ENCODE measurements at places on chromosomes 6 and 20.

GRCh38 chr6:94254689-94255088, 835.3 kb upstream of the EPHA7 start:
- no peak overlapping the region for H3K27ac ChIP-seq
- H3K36me3 ChIP-seq: no peaks in the 10 kb centered on the region
- peaks cover 5% of the 10 kb centered on the region for H3K27me3 ChIP-seq
- no peak overlapping the region for H3K4me3 ChIP-seq

DNA sequence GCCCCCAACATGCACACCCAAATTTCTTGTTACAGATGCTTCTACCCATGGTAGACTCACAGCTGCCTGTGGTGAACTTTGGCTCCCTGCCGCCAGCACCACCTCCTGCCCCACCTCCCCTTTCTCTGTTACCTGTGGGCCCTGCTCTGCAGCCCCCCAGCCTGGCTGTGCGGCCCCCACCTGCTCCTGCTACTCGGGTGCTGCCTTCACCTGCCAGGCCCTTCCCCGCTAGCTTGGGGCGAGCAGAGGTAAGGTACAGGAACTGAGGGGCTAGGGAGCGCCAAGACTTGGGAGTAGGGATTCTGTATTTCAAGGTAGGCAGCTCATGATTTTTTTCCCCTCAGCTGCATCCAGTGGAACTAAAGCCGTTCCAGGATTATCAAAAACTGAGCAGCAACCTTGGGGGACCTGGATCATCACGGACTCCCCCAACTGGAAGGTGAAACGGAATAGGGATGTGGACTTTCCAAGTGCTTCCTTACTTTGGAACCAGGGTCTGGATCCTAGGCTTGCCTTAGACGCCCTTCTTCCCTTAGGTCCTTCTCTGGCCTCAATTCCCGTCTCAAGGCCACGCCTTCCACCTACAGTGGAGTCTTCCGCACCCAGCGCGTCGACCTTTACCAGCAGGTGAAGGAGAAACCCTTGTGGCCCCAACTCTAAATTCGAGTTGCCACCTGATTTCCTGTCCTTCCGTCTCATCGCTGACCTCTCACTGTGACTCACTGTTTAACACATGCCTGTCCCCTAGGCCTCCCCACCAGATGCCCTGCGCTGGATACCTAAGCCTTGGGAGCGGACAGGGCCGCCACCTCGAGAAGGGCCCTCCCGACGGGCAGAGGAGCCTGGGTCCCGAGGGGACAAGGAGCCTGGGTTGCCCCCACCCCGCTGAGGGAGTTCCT, 15.5 kb downstream of the BAG6 start:
- no peak overlapping the region for H3K4me3 ChIP-seq
- peaks cover 97% of the 10 kb centered on the region for H3K36me3 ChIP-seq
- H3K27ac ChIP-seq: no peak overlapping the region
- H3K4me1 ChIP-seq: no peaks in the 10 kb centered on the region
- H3K27me3 ChIP-seq: no peaks in the 10 kb centered on the region

- no peaks in the 10 kb centered on the region for H3K36me3 ChIP-seq
- no peak overlapping the region for H3K4me3 ChIP-seq
- H3K27me3 ChIP-seq: no peaks in the 10 kb centered on the region
- H3K27ac ChIP-seq: no peak overlapping the region
- no peaks in the 10 kb centered on the region for H3K4me1 ChIP-seq
These were observed 3.5 kb upstream of the EPB41L1 start for GRCh38 chr20:36150847-36151539.

DNA sequence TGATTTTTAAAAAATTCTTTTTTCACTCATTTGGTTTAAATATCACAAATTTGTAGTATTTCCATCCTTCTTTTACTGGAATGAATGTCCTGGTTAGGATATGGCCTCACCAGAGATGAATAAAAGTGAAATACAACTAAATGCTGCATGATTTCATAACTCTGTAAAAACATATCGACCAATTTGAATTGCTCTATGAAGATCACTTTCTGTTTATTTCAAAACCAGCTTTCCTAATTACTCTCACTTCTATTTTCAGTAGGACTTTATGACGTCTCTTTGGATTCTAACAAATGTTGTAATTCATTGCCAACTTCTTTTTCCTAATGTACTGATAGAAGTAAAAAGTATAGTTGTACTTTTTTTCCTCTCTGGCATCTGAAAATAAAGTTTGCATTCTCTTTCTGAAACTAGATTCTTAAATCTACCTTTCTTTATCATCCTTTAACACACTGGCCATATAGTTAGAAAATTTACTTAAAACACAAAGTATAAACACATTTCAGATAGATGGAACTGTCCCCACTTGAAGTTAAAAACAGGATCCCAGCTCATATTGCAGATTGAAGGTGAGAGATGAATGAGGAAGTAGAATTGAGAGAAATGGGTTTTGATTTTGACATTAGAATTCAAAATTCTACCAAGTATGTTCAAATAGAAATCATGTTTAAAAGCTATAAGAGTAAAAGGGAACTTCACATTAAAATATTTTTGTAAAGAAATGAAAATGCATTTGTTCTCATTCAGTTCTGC, 40.3 kb upstream of the IL20RA start:
- H3K4me3 ChIP-seq: no peak overlapping the region
- no peaks in the 10 kb centered on the region for H3K27me3 ChIP-seq
- no peaks in the 10 kb centered on the region for H3K4me1 ChIP-seq
- no peak for DNase-seq
- H3K27ac ChIP-seq: no peak overlapping the region
- no peaks in the 10 kb centered on the region for H3K36me3 ChIP-seq

DNA sequence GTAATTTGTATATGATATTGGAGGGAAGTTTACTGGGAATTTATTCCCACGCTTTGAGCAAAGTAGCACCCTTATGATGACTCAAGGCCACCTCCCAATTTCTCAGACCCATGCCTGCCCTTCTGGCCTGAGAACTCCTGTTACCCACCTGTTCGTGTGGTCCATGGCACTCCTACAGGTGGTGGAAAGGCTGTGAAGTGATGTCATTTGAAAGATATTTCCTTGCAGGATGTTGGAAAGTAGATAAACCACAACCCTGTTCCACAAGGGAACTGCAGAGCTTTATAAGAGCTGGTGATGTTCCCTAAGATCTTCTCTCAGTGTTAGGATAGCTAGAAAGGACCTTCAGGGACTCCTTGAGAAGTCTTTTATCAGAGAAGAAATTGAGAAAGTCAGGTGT, 70.5 kb downstream of the ADGRG6 start:
- H3K27ac ChIP-seq: peak overlapping the region; percentile 98
- no peaks in the 10 kb centered on the region for H3K27me3 ChIP-seq
- H3K4me1 ChIP-seq: peaks cover 55% of the 10 kb centered on the region
- H3K4me3 ChIP-seq: no peak overlapping the region
- H3K36me3 ChIP-seq: peaks cover 12% of the 10 kb centered on the region

GRCh38 chr20:47392721-47393073, 36.2 kb upstream of the ZMYND8 start:
- H3K27ac ChIP-seq: peak overlapping the region; percentile 94
- H3K4me1 ChIP-seq: peaks cover 28% of the 10 kb centered on the region
- H3K4me3 ChIP-seq: no peak overlapping the region
- no peaks in the 10 kb centered on the region for H3K36me3 ChIP-seq
- no peak for DNase-seq

DNA sequence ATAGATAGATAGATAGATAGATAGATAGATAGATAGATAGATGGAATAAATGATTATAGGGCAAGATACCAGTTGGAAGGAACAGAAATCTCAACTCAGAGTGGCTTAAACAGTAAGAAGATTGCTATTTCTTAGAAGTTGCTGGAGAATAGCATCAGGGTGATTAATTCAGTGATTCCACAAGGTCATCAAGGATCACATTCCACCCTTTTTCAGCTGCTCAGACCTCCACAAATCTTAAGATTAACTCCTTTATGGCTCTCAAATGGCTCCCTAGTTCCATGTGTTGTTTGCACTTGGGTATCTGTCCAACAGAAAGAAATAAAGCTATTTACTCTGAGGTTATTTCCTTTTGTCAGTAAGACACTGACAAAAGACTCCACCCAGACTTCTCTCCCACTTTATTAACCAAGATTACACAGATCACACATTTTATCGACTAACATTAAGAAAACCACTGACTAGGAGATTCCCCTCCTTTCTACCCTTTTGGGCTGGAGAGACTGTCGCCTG, 68.3 kb upstream of the KIF16B start:
- no peaks in the 10 kb centered on the region for H3K36me3 ChIP-seq
- no peak overlapping the region for H3K4me3 ChIP-seq
- no peak for DNase-seq
- H3K27ac ChIP-seq: no peak overlapping the region

GRCh38 chr20:47789081-47789763, 3.9 kb upstream of the SULF2 start:
- no peak for DNase-seq
- H3K4me1 ChIP-seq: peaks cover 46% of the 10 kb centered on the region
- peak overlapping the region; percentile 88 for H3K27ac ChIP-seq
- no peaks in the 10 kb centered on the region for H3K27me3 ChIP-seq
- H3K4me3 ChIP-seq: no peak overlapping the region
- peaks cover under 1% of the 10 kb centered on the region for H3K36me3 ChIP-seq

- no peak overlapping the region for H3K27ac ChIP-seq
- no peaks in the 10 kb centered on the region for H3K27me3 ChIP-seq
- H3K36me3 ChIP-seq: no peaks in the 10 kb centered on the region
- H3K4me3 ChIP-seq: no peak overlapping the region
- H3K4me1 ChIP-seq: peaks cover 8% of the 10 kb centered on the region
- DNase-seq: no peak
These were observed 32.0 kb upstream of the AKAP7 start for GRCh38 chr6:131103296-131103695.

DNA sequence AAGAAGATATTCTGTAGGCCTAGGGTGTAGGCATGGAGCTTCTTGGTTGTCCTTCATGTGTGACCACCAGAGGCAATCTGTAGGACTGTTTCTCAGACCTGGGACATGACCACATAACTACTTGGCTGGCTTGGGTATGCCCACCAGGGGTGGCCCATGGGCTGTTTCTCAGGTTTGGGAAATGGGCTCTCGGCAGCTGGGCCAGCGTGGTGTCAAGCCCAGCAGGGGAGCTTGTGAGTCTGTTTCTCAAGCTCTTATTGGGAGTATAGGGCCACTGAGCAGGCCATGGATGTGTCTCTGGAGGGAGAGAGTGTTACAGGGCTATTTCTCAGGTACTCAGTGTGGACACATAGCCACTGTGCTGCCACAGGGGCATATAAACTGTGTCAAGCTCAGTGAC, 2.5 kb upstream of the SEMG2 start:
- H3K4me1 ChIP-seq: no peaks in the 10 kb centered on the region
- H3K27me3 ChIP-seq: peaks cover 28% of the 10 kb centered on the region
- peak; percentile 67 for DNase-seq
- H3K4me3 ChIP-seq: no peak overlapping the region
- no peak overlapping the region for H3K27ac ChIP-seq
- H3K36me3 ChIP-seq: no peaks in the 10 kb centered on the region

- no peak for DNase-seq
- H3K27ac ChIP-seq: no peak overlapping the region
- peaks cover 8% of the 10 kb centered on the region for H3K27me3 ChIP-seq
- peaks cover 11% of the 10 kb centered on the region for H3K4me1 ChIP-seq
- H3K4me3 ChIP-seq: no peak overlapping the region
- H3K36me3 ChIP-seq: no peaks in the 10 kb centered on the region
These were observed 310.8 kb downstream of the BMP7 start for GRCh38 chr20:56955680-56956079.

DNA sequence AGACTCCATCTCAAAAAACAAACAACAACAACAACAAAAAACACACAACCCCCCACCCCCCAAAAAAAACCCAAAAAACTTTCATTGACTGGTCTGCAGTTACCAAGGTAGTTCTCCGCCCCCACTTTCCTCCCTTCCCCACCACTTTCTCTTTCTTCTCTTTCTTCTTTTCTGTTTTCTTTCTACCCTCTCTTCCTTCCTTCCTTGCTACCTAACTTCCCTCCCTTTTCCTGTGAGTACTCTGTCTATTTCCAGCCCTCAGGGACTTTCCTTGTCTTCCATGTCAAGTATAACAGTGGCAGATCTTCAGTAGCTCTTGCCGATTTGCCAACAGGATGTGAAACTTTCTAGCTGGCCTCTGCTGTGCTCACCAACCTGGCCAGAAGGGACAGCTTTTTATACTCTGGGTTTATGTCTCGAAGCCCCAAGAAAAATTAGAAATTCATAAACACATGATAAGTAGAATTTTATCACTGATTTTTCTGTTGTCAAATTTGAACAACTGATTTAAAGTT, 399.5 kb downstream of the QKI start:
- DNase-seq: no peak
- H3K4me3 ChIP-seq: no peak overlapping the region
- no peaks in the 10 kb centered on the region for H3K36me3 ChIP-seq
- H3K27ac ChIP-seq: no peak overlapping the region

GRCh38 chr20:35572838-35573237, 31.0 kb downstream of the ERGIC3 start:
- no peaks in the 10 kb centered on the region for H3K4me1 ChIP-seq
- DNase-seq: no peak
- no peak overlapping the region for H3K4me3 ChIP-seq
- H3K36me3 ChIP-seq: no peaks in the 10 kb centered on the region
